CD4-positive, alpha-beta T cell treated with Interleukin-15 for 4 hours (primary cell): ENCODE measurements at places on chromosomes 11 and 22.
A peak's percentile ranks its signal among the peaks of the same experiment; 100 is the strongest.

DNA sequence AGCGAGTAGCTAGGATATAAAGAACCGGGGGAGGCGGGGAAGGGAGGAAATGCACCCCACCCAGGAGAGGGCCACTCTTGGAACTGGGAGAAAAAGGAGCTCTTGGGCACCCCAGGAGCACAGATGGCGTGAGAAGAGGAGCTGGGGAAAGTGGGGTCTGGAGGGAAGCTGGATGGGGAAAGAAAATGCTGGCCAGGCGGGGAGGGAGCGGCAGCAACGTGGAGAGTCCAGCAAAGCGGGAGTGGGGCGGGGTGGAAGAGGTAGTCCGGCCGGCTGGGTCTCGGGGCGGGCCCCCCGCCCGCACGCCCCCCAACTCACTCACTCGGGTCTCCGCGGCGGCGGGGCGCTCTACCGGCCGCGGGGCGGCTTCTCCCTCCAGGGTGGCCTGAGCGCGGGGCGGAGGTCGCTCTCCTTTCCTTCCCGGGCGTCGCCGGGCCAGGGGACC is 522 bp downstream of the TOB2 start:
- DNase-seq: no peak

- no peak for DNase-seq
Observed at GRCh38 chr22:22895776-22896445, 8.3 kb downstream of the IGLL5 start.

DNA sequence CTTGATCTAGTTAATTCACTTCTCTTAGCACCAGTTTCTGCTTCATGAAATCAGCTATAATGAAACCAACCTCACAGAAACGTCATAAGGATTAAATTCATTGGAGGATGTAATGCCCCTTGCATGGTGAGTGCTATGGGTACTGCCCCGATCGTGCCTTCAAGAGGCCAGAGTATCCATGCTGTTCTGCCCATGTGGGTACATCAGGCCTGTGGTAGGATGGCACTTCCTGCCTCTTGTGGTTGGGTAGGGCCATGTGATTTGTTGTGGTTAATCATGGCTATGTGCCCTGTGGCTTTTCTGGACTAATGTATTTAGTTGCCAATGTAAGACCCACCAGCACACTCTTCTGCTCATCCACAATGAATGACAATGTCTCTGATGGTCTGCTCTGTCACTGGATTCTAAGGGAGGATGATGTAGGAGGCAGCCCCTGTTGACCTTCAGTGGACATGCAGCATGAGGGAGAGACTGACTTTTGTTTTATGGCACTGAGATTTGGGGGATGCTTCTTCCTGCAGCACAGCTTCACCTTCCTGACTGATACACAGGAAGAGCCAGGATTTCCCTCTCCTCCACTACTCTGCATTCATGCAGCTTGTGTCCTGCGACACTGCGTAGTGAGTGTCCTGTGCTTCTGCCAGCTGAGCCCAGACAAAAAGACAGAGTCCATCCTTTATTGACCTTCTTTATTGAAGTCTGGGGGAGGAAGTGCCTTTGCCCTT is 66.2 kb downstream of the DHCR7 start:
- no peak for DNase-seq

DNA sequence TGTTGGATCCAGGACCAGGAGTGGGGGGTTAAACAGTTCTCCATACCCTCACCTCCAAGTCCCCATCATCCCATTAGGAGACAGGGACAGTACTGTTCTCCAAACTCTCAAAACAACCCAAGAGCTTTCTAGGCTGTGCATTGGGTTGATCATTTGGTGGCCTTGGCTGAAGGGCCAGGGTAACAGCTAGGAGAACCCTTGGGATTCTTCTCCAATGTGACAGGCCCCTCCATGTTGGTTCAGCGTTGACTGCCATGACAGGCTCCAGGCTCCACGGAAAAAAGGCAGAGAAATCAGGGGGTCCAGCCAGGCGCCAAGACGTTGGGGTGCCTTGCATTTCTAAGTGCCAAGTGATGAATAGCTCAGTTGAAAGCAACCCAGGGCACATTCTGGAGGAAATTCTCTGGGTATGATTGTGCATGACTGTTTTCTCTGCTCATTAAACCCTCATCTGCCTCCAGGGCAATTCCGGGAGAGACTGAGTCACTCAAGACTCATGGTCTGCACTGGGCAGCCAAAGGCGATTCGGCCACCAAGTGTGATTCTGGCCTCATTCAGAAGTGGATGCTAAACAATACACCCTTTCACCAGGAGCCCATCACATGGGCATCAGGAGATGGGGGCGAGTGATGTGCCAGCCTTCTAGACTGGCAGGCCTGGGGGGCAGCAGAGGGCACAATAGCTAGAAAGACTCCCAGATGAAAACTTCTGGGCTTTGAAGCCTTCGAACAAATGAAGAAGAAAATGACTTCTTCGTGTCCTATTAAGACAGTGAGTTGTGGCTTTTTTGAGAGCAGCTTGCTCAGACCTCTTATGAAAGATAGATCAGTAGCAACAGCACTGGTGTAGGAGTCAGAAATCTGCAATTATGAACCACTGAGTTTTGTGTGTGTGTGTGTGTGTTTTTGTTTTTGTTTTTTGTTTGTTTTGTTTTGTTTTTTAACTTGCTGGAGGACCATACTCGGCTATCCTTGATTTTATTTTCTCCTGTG is 27.7 kb downstream of the CD44 start:
- DNase-seq: peak; percentile 48

DNA sequence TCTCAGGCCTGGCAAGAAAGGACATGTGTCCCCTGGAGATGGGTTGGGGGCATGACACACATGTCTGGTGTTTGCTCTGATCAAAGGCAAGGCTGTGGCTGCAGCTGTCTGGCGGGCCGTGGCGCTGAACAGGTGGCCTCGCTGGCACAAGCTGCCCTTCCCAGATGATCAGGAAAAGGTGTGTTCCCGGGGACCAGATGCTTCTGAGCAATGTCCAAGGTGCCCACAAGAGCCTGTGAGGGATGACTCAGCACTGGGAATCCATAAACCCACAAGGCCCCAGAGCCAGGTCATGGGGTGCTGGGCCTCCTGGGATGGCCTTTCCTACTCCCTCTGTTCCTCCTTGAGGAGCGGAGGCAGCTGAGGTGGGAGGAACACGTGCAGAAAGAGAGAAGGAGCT is 9.7 kb upstream of the LRP5 start:
- no peak for DNase-seq

DNA sequence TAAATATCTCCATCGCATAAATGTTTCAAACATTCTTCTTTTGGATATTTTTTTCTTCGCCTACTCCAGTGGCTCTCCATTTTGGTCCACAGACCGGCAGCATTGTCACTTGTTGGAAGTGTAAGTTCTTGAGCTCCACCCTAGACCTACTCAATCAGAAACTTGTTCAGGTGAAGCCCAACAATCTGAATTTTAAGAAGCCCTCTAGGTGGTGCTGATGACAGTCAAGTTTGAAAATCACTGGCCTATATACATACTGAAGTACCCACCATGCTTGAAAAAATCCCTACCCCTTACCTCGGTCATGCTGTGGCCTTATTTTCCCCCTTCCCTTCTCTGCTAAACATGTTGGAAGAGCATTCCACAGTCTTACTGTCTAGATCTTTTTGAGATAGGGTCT is 10.2 kb upstream of the ACAT1 start:
- DNase-seq: no peak

DNA sequence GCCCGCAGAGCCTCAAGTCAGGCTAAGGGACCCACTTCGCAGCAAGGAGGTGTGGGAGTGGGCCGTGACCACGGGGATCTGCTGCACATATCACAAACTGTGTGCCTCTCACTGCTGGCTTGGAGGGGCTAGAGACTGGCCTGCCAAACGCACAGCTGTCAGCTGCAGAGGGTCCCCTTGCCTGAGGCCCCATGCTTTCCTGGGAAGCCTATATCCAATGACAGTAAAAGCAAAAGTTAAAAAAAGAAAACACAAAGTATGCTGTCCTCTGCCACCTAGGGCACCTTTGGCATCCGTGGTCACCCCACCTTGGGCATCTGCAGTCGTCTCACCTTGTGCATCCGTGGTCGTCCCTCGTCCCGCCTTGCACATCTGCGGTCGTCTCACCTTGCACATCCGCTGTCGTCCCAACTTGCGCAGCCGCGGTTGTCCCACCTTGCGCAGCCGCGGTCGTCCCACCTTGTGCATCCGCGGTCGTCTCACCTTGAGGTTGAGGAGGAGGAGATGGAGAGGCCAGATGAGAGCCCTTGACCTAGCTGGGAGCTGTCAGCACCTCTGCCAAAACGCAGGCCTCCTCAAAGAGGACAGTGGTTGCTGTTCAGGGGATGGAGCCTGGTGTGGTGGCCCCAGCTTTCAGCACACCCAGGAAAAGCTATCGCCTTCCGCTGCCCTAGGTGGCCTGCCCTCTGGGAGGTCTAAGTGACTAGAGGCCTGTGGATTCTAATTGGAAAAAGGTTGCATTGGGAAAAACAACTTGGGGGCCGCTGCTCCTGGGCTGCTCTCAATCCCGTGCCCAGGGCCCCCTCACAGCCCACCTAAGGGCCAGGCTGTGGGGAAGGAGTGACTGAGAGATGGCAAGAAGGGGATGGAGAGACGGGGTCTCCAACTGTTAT is 90.5 kb downstream of the MYEOV start:
- DNase-seq: no peak

DNA sequence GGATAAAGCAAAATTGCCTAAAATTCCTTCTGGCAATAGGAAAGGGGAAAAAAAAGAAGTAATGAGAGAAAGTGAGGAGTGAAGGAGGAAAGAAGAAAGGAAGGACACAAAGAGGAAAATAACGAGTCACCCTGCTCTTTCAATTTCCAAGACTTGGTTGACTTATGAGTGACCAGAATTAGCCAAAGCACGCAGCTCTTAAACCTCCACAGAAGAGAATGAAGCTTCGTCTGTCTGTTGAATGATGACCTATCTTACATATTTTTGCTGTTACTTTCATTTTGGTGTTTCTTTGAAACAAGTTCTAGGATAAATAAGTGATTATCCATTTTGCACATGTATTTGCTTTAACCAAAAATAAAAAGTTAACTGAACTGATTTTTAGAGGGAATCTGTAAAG is 728 bp downstream of the MMP27 start:
- DNase-seq: no peak

DNA sequence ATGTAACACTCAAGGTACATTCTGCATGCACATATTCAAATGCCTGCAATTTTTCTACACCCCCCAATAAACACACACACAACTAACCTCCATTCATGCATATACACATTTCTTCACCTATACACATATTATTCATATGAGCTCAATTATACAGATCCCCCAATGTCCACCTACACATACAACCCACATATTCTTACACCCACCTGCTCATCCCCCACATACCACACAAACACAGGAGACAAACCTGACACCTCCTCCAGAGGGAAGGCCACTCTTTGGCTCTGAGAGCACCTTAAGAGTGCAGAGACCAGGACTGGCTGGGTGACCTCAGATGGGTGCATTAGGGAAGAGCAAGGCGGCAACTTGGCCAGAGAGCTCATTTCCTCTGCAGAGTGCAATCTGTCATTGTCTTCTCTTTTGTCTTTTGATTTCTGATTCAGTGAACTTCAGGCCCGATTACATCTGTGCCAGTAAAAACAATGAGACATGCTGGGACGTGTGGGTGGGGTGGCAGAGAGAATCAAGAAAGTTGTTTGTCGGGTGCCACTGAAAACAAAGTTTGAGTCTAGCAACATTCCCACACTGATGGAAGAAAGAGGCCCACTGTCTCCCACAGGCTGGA is 208.4 kb downstream of the NXPE2 start:
- no peak for DNase-seq

- peak; percentile 35 for DNase-seq
Observed at GRCh38 chr22:38927033-38927781, 30.2 kb upstream of the APOBEC3A start.

GRCh38 chr11:2328021-2328420 is 26.2 kb downstream of the TSPAN32 start:
- DNase-seq: no peak

- DNase-seq: no peak
Observed at GRCh38 chr11:75816561-75817239, 1.7 kb downstream of the UVRAG start.

DNA sequence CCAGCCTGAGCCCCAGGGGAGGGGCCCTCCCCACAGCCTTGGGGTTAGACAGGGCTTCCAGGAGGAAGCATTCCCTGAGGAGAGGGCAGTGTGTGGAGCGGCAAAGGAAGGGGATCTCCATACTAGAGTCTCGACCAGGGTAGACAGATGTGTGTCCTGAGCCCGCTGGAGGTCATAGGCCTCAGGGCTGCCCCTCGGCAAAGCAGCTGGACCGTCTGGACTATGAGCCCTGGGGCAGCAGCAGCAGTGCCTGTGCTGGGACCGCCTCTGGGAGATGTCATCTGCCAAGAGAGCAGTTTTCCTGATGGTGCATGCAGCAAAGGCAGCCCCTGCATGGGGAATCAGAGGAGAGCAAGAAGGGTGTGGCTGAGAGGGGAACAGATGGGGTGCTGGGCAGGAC is 20.8 kb upstream of the TCF20 start:
- DNase-seq: no peak

GRCh38 chr22:23090457-23090835 is 20.1 kb downstream of the GNAZ start:
- DNase-seq: no peak

GRCh38 chr11:112085822-112086421 is 634 bp downstream of the TIMM8B start:
- DNase-seq: peak; percentile 15

GRCh38 chr22:26416670-26417276 is 12.3 kb upstream of the ASPHD2 start:
- no peak for DNase-seq
